Esophagus squamous epithelium (tissue), 5 donors: ENCODE measurements at places on chromosomes 11 and 22.

DNA sequence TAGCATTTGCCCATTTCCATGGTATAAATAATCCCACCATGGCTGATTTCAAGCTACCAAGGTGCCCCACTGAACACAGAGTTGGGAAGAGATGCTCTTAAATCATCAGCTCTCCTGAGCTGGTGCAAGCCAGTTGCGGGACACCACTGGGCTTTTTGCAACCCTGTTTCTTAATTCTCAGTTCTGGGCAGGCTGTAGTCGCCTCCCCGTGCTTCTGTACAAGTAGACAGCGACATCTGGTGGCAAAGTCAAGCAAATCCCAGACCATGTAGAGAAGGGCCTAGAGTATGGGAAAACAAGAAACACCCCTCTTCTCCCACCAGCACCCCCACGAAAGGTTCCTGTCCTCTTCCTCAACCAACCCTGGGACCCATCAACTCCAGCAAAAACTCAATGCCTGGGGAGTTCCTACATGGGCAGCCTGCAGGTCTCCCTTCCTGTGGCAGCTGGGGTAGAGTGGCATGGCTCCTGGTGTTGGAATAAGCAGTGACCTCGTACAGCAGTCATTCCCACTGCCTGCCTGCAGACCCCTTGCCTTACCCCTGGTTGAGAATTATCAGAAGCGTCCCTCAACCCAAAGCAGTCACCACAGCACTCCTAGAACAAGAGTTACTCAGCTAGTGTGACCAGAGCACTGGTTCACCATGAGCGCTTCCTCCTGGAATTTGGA is 68.4 kb downstream of the IGLL5 start:
- DNase-seq: no peak

GRCh38 chr11:46270684-46271083 is 6.8 kb upstream of the CREB3L1 start:
- no peak for DNase-seq

DNA sequence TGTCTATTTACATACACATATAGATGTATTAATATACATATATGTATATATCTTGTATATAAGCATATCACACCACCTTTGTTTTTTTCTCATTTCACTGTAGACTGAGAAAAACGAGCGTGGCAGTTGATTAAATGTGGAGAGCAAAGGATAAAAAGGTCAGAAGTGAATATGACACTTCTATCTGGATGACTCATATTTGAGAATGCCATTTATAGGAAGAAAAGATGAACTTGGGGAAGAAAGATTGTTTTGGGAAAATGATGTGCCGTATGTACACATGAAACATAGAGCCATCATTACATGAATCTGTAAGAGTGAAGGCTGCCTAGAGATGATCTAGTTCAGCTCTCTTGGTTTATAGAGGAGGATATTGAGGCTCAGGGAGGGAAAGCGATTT is 28.7 kb downstream of the AMOTL1 start:
- DNase-seq: no peak

- DNase-seq: no peak
Measured at GRCh38 chr11:43574949-43575912, 105.3 kb upstream of the HSD17B12 start.

DNA sequence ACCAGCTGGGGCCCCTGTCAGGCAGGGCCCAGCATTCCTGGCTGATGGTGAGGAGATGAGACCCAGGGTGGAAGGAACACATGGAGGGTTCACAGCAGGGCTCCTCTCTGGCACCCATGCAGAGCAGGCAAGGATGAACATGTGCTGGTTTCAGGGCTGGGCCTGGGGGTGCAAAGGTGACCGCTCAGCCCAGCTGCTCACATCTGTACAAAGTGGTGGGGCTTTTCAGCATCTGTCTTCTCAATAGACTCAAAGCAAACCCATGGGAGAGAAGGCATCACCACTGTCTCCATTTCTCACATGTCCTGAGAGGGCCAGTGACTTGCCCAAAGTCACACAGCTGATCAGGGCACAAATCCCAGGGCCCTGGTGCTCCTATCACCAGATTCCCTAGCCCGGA is 27.3 kb upstream of the TCF20 start:
- no peak for DNase-seq

DNA sequence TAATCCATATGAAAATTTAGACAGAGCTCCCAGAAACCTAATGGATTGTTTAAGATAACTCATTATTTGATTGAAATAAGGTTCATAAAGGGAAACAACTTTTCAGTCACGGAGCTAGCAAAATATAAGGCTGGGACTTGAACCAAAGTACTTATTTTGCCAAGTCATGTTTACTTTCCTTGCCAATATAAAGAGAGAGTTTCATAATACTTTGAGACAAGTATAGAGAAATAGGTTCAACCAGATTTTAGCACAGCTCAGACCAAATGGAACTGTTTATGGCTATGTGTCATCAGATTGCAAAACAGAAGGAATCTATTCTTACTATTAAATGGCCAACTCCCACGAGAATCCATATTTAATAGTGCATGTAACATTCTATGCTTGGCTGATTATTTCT is 1517.5 kb upstream of the TENM4 start:
- DNase-seq: no peak

GRCh38 chr11:109033627-109034338 is 368.9 kb downstream of the DDX10 start:
- no peak for DNase-seq

DNA sequence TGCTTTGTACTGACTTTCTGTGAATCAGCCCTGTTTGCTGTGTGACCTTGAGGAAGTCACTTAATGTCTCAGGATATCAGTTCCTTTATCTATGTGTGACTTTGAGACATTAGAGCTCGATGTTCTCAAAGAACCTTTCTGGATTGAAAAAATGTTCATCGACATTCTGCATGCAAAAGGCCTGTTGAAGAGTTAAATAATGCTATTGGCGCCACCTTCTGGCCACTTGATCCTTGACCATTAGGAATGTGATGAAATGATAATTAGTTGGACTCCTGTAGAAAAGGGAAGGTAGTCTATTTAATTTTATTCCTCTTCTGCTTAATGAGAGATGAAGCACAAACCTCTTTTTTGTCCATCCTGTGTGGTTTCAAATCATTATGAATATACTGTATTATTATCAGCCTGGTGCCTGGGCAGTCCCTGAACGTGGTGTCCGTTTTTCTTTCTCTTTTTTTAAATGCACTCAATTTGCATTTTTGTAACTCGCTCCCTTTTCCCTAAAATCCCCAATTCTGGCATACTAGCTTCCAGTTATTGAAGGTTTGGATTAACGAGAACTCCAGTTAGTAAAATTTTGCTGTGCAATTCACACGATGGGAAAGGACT is 20.7 kb downstream of the ELF5 start:
- no peak for DNase-seq

GRCh38 chr11:116328391-116328790 is 444.4 kb downstream of the BUD13 start:
- DNase-seq: no peak

- no peak for DNase-seq
Measured at GRCh38 chr11:40397141-40397540, 1062.3 kb downstream of the LRRC4C start.

- DNase-seq: no peak
Measured at GRCh38 chr11:69683764-69684333, 8.7 kb upstream of the LTO1 start.

GRCh38 chr22:27576815-27577573 is 224.6 kb downstream of the MN1 start:
- no peak for DNase-seq

GRCh38 chr11:16402654-16403447 is 46.5 kb upstream of the SOX6 start:
- no peak for DNase-seq

GRCh38 chr11:74845978-74846517 is 97.4 kb downstream of the RNF169 start:
- DNase-seq: no peak

- DNase-seq: no peak
Measured at GRCh38 chr11:131688048-131688693, 317.8 kb downstream of the NTM start.

DNA sequence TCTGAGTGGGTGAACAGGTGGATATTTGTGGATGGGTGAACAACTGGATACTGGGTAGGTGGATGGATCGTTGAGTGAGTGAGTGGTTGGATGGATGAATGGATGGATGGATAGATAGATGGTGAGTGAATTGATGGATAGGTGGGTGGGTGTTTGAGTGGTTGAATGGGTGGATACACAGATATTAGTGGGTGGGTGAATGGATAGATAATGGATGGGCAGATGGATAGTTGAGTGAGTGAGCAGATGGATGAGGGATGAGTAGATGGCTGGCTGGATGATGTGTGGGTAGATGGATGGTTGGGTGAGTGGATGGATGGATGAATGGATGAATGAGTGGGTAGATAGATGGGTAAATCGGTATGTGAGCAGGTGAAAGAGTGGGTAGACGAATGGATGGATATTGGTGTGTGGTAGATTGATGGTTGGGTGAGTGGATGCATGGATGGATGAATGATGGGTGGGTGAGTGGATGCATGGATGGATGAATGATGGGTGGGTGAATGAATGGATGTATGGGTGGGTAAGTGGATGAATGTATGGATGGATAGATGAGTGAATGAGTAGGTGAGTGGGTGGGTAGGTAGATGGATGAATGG is 406.7 kb downstream of the MN1 start:
- no peak for DNase-seq

DNA sequence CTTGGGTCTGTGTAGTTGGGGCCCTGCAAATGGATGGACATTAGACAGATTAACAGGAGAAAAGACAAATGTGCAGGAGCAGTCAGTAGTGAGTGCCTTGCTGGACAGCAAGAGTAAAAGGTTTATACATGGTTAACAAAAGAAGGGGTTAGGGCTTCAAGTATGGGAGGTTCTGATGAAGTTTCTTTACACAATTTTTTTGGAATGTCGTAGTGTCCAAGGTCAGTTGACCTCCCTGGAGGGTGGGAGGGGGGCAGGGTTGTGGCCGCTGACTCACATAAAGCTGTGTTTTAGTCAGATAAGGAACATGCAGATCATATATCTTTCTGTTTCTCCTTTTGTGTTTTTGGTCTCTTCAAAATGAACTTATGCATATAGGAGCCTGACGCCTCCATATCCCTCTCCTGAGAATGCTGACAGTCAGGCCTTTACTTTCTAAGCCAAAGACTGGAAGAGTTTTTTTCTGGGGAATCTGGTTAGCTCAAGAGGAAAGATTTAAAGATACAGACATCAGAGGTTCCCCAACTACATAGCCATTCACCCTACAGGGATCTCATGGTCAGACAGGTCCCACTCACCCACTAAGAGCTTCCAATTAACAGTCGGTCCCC is 134.3 kb downstream of the NECTIN1 start:
- DNase-seq: no peak

- DNase-seq: no peak
Measured at GRCh38 chr22:48870436-48870835, 957.2 kb downstream of the BRD1 start.

GRCh38 chr11:13644997-13645687 is 23.3 kb upstream of the FAR1 start:
- DNase-seq: no peak

DNA sequence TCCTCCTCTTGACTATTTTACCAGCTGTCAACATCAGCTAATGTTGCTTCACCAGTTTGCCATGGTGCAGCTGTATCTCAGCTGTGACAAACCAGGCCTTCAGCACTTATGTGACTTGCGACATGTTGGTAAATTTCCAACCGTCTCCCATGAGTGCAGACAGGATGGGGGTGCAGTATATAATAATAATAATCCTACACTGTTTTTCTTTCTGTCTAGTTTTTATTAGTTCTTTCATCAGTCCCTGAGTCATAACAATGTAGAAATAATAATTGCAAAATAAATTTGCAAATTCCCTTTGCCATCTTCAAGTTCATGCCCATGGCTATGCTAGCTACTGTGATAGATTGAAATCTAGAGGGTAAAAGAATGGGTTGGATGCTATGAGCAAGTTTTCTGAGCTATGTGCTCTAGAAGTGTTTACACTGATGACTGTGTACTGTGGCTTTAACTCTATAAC is 4.9 kb downstream of the MMP13 start:
- DNase-seq: no peak

- DNase-seq: no peak
Measured at GRCh38 chr11:114001416-114001815, 26.5 kb downstream of the HTR3A start.

GRCh38 chr11:19775622-19776021 is 63.0 kb downstream of the NAV2 start:
- DNase-seq: no peak

- no peak for DNase-seq
Measured at GRCh38 chr11:6911948-6912347, 8.9 kb upstream of the OR2D3 start.

GRCh38 chr11:43550714-43551113 is 129.8 kb upstream of the HSD17B12 start:
- DNase-seq: no peak

GRCh38 chr11:19669511-19669910 is 43.1 kb upstream of the NAV2 start:
- no peak for DNase-seq

DNA sequence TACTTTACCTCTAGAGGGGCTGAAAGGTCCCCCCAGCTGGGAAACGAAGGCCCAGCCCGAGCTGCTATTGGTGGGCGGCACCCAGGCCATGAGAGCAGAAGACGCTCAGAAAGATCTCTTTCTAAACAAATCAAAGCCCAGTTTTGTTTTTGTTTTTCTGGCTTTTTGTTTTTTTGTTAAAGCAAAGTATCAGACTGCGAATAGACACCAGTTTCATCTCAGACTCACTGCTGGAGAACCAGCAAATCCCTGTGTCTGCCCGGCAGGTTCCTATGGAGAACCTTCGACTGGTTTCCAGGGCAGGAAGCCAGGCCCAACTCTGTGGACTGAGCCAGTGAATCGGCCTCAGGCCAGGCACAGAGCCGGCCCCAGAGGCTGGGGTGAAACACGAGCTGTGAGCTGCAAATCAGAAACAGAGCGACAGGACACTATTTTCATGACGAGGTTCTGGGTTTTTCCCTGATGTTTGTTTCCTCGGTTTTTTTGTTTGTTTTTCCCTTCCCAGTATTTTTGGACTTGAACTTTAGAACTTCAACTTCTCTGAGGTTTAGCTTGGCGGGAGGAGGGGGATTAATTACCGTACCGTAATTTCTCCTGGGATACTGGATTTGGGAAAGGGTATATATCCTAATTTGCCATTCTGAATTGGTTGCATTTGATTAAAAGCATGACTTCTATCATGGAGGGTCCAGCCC is 16.0 kb upstream of the B4GALNT4 start:
- no peak for DNase-seq

DNA sequence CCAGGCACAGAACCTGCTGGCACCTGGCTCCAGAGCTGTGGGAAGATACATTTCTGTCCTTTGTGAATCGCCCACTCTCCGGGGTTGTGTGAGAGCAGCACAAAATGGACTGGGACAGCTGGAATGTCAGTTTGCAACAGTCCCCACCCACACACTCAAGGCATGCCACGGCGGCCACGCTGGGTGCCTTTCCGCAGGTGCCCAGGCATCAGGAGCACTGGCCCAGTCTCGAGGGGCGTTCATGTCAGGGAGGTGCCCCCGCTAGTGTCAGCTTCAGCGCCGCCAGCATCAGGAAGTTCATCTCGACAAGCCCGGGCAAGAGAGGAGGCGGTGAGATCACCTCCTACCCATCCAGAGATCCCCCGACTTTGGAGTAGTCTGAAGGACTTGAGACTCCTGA is 2.1 kb downstream of the TP53AIP1 start:
- no peak for DNase-seq

DNA sequence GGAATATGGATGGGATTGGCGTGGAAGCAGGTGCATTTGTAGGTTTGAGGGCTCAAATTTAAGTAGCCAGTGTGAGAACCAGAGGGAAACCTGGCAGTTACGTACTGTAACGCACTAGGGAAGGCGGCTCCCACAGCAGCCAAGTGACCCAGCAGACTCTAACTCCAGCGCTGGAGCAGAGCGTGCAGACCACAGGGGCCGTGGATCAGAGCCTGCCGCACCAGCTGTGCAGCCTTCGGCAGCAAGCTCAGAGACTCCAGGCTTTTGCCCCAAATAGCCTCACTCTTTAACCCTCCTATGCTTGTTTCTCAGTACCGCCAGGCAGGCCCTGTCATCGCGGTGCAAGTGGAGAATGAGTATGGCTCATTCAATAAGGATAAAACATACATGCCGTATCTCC is 12.3 kb downstream of the GLB1L3 start:
- DNase-seq: no peak
